IPS DF 19.7 (cell line): ENCODE measurements at places on chromosomes 6 and 20.

GRCh38 chr6:70973604-70974003 lies 16.7 kb upstream of the B3GAT2 start:
- DNase-seq, result no peak

DNA sequence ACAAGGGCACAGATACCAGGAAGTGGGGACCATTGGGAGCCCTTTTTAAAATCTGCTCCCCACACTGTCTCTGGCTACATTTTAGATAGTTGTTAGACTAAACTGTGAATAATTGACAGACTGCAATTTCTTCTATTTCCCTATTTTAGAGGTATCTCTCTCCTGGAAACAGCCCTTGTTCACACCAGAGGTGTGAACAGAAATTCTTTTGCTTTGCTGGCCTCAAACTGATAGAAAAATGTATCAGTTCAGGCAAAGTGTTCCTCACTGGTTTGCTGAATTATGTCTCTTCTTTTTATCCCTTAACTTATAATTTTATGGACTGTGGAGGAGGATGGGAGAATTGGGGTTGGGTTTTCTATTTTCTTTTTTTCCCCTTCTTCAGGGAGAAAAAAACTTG lies 513.2 kb upstream of the SULF2 start:
- DNase-seq, result no peak

DNA sequence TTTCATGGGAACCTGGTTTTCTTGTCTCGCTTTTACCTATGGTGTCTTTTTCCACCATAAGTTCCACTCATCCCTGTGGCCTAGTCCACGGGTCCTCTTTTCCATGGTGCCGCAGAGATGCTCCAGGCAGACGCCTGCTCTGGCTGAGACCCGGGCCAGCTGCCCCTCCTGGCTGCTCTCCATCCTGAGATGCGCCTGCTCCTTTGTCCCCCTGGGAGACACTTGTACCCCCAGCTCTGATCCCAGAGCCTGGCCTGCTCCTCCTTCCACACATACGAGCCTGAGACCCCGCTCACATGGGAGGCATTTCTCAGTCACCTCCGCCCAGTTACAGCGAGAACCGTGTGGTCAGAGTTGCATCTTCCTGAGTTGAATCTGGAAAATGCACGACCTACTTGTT lies 29.6 kb downstream of the RNASET2 start:
- no peak for DNase-seq

DNA sequence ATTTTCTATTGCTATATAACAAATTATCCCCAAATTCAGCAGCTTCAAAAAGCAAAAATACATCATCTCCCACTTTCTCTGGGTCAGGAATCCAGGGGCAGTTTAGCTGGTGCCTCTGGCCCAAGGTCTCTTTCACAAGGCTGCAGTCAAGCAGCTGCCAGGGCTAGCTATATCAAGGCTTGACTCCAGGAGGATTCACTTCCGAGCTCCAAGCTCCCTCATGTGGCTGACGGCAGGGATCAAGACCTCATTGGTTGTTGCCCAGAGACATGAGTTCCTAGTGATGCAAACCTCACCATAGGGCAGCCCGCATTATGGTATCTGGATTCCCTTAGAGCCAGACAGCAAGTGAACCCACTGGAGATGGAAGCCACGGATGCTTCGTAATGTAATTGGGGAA lies 1.3 kb upstream of the VNN1 start:
- DNase-seq, result peak; percentile 74

DNA sequence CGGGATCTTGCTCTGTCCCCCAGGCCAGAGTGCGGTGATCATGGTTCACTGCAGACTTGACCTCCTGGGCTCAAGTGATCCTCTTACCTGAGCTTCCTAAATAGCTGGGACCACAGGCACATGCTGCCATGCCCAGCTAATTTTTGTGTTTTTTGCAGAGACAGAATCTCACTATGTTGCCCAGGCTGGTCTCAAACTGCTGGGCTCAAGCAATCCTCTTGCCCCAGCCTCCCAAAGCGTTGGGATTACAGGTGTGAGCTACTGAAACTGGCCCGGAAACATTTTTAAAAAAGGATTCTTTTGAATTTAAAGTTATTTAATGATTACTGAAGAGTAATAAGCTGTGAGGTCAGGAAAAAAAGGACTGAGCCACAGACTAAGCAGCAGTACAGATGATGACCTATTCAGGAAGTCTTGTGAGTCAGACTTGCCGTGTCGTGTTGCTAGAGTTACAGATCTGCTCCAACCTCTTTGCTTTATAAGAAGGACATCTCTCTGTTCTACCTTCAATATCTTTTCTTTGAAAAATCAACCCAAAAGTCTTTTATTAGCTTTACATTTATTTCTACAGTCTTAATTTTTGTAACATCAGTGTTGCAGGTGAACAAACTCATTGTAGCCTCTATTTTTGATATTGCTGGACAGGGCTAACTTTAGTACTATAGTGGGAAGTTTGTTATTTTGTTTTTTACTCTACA lies 108.7 kb downstream of the NCOA3 start:
- DNase-seq, result no peak

GRCh38 chr6:105452924-105453756 lies 50.3 kb upstream of the PREP start:
- no peak for DNase-seq

- DNase-seq, result no peak
These were observed 649.1 kb upstream of the GJE1 start for GRCh38 chr6:141483598-141484061.

DNA sequence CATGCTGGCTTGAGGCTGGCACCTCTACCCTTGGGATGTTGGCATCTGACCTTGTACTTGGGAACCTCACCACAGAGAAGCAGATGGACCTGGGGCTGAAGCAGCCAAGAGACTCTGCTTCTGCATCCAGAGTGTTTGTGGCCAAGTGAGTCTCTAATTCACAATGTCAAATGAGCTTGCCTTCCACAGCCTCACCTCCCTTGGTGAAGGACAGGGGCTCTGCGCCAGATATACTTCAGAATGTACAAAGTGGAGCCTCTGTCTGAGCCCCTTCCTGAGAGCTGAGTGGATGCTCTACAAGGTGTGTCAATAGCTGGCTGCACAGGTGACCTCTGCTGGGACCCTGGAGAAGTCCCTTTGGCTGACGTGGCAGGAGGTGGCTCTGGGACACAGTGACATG lies 508.9 kb downstream of the CDH26 start:
- no peak for DNase-seq

- DNase-seq, result no peak
These were observed 247.0 kb downstream of the ESR1 start for GRCh38 chr6:152054441-152054840.

- no peak for DNase-seq
These were observed 63.9 kb downstream of the FARS2 start for GRCh38 chr6:5325173-5325572.

- no peak for DNase-seq
These were observed 132.0 kb upstream of the JAG1 start for GRCh38 chr20:10805764-10806163.

DNA sequence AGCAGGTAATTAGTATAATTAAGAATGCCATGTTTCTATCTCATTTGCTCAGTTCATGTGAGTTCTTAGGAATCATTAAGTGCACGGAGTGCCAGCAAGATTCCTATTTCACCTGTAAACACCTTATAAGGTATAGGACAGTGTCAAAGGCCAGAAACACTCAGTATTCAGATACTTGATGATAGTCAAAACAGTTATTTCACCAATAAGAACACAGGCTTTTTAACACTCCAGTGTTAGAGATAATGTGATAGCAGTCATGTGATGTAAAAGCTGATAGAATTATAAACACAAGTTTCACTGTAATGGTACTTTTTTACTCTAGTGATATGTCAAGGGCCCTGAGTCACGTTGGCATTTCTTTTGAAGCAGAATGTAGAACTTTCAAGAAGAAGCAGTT lies at the start of gene GPRC6A:
GPRC6A (minus strand) TSS at position 101 of the 400 bp plus-strand sequence; CDS start at position 31, 70 bp downstream.
- no peak for DNase-seq

DNA sequence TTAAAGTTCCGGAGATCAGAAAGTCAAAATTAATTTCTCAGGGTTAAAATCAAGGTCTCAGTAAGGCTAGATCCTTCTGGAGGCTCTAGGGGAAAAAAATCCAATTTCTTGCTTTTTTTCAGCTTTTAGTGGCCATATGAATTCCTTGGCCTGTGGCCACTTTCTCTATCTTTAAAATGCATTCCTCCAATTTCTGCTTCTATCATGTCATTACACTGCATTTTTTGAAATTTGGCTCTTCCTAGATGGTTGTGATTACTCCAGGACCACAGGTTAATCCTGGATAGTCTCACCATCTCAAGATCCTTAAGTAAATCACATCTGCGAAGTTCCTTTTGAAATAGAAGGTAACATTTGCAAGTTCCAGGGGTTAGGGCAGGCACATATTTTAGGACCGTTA lies 1294.9 kb upstream of the CITED2 start:
- DNase-seq, result no peak

DNA sequence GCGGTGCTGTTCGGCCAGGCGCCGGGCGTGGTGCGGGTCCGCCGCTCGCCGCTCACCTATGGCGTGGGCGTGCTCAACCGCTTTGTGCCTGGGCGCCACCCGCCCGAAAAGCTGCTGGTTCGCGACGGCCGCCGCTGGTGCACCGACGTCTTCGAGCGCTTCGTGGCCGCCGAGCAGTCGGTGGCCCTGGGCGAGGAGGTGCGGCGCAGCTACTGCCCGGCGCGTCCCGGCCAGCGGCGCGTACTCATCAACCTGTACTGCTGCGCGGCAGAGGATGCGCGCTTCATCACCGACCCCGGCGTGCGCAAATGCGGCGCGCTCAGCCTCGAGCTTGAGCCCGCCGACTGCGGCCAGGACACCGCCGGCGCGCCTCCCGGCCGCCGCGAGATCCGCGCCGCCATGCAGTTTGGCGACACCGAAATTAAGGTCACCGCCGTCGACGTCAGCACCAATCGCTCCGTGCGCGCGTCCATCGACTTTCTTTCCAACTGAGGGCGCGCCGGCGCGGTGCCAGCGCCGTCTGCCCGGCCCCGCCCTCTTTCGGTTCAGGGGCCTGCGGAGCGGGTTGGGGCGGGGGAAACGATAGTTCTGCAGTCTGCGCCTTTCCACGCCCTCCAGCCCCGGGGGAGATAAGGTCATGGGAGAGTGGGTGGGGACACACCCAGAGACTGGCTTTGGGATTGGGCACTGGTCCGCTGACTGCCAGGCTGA lies 15.7 kb downstream of the ADISSP start:
- no peak for DNase-seq

GRCh38 chr6:4446982-4447381 lies 311.6 kb upstream of the ECI2 start:
- DNase-seq, result no peak

GRCh38 chr20:36926653-36927200 lies 24.8 kb downstream of the SAMHD1 start:
- no peak for DNase-seq

DNA sequence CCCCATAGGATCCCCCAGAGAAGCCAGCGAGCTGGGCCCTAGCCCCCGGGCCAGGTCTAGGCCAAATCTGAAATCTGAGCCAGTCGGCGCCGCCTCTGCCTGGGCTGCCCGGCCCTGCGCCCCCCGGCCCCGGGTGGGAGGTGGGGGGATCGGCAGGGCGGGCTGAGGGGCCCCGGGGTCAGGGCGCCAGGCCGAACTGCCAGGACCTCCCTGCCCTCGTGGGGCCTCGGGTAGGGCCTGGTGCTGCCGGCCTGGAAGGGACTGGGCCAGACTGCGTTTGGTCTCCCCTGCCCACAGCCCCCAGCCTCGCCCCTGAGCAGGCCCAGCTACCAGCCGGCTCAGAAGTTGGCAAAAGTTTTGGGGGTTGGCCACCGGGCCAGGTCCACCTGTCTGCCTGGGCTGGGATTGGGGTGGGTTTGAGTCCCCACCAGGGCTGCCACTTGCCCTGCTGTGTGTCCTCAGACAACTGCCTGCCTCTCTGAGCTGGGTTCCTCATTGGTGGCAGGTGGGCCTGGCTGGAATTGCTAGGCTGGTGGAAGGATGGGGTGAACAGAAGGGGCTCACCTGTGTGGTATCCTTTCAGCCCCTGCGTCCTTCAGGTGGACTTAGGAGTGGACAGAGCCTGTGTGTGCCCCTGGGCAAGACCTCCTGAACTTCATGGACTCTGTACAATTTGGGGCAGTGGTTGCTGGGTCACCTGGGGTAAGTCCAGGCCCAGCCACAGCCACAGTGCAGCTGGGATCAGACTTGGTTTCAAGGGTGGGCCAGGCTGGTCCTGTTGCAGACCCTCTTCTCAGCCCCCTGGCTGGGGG lies 801 bp downstream of the SRC start:
- DNase-seq, result no peak

DNA sequence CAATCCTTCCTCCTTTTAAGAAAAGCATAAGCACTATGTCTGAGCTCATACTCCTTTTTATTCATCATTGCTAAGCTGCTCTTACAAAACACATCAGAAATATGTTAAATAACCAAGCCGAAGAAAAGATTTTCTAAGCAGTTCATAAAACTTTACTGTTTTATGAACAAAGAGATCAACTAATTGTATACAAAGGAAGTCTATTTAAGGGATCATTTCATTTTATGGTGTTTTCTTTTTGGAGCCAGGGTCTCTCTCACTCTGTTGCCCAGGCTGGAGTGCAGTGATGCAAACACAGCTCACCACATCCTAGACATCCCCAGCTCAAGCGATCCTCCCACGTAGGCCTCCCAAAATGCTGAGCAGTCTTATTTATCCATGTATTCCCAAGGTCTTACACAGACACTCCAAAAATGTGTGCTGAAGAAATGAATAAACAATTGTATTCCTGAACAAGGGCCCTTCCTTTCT lies 9.3 kb downstream of the NUDT3 start:
- no peak for DNase-seq

DNA sequence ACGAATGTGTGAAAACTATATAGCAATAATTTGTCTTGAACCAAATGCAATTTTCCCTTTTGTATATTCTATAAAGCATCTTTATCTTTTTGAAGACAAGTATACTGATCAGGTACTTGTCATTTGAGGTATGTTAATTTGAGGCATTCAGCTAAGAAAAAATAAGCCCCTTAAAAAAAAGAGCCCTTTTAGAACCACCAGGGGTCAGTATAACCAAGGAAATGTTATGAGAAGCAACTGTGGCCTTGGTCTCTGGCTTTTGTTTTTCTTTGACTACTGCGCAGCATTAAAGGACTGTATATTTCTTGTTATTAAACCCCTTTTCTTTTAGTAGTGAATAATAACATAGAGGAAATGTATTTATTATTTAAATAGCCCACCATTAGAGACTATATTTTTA lies 43.1 kb downstream of the CD109 start:
- no peak for DNase-seq

DNA sequence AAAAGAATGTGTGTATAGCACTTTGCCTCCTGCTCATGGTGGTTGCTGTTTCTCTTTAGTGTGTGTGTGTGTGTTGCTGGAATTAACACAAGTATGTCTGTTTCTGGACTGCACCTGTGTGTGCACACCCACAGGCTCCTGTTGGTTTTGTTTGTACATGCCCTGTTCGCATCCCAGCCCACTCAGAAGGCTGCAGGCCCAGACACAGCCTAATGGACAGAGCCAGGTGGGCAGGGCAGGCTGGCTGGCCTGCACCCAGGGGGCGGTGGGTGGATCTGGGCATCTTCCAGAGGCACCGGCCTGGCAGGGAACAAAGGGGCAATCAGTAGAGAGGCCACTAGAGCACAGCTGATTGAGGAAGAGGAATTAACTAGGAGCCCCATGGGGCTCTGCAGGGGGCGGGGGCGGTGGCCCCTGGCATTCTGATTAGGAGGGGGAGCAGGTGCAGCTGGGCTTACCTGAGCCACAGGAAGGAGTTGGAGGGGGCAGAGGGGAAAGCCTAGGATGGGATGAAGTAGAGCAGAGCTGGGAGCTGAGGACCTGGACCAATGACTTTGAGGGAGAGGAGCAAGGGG lies 21.9 kb downstream of the CD40 start:
- DNase-seq, result no peak

- no peak for DNase-seq
These were observed 189.8 kb downstream of the ZDHHC14 start for GRCh38 chr6:157570752-157571151.
